ENCODE measurements at places on chromosomes 4 and X. TPM values are rescaled to one million over a fixed set of nuclear protein-coding genes. Genes with fewer than 3 reads are reported as not detected.

TBC1D25 gene
- 14.4 TPM for total RNA-seq

COX7B2 gene
- total RNA-seq = not detected

ETNPPL gene
- not detected for total RNA-seq

RHOXF1 gene
- not detected for total RNA-seq

TLL1 gene
- total RNA-seq = 1.4 TPM

PNCK gene
- total RNA-seq = not detected

AVPR2 gene
- not detected for total RNA-seq

NUP62CL gene
- total RNA-seq = not detected

XAGE1A gene
- total RNA-seq = not detected

GABRB1 gene
- not detected for total RNA-seq

SMIM10 gene
- total RNA-seq = 1.3 TPM

ASB5 gene
- not detected for total RNA-seq

C4orf36 gene
- total RNA-seq = not detected

MEPE gene
- not detected for total RNA-seq

ZCCHC12 gene
- total RNA-seq = 0.29 TPM

SULT1B1 gene
- 68.2 TPM for total RNA-seq

SLC9A7 gene
- total RNA-seq = 7.5 TPM

MAGEB1 gene
- total RNA-seq = not detected

HSFX2 gene
- total RNA-seq = 0.55 TPM

ZNF275 gene
- 11.0 TPM for total RNA-seq

All from endothelial cell of umbilical vein (primary cell).